NCI-H1436 (cell line): ENCODE measurements at places on chromosomes 7 and 10.
A peak's percentile ranks its signal among the peaks of the same experiment; 100 is the strongest.

GRCh38 chr10:48801001-48801421 is 116.3 kb downstream of the WDFY4 start:
- no peak for DNase-seq

DNA sequence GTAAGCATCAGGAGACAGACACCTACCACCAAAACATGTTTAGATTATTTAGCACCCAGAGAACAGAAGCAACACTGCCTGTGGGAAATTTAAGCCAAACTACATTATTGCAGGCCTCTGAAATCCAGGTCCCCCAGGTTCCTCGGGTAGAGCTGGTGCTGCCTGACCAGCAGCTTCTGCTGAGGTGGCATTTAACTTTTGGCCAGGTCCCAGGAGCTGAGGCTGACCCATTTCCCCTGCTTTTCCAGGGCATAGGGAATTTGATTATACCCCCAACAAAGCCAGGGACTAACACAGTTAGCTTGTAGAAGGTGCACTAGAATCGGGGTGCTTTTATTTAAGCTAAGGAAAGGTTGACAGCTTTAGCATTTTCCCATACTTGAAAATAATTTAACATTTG is 4.7 kb downstream of the LRRC4 start:
- no peak for DNase-seq

DNA sequence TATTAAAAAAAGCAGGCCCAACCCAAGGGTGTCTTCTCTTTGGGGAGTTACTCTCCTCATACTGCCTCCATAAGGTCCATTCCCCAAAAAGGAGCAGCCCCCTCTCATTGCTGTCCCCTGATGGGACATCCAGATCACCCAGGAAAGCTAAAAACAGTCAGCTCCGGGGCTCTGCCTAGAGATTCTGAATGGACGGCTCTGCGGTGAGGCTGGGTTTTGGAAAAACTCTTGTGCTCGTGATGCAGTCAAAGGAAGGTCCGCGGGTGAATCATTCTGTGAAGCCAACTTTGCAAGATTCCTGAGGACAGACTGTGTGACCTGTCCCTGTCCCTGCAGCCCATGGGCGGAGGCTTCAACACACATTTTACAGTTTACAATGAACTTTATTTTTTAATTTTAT is 351.5 kb downstream of the TYW1 start:
- no peak for DNase-seq

DNA sequence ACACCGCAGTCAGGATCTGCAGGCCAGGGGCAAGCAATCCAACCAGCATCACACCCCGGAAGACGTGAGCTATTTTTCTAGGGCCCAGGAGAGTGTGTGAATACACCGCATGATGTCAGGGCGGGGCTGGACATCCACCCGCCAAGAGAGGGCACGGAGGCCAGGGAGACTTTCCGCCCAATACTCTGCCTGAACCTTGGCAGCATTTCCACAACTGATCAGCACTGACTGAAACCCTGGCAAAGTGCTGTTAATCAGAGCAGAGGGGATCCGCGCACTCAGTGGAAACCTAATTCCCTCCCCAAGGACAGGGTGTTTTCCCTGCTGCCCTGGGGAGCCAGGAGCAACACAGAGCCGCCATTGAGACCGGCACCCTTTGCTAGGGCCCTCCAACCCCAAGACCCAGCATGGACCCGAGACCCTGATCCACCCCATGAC is 8.2 kb downstream of the MAD1L1 start:
- no peak for DNase-seq

DNA sequence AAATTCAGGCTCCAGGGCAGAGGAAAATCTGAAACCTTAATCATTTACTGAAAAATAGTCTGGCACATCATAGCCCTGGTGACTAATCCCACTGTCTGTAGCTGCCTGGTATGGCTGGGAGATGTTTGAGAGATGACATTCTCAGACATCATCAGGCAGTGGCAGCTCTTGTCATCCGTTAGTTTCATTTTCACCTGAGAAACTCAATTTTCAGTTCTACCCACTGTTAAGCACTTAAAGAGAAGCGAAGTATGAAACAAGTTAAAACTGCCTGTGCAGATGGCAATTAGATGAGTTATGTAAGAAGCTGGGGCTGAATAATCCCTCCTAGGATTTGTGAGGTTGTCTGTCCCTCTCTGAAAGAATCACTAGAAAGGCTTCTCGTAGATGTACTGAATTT is 150.2 kb downstream of the NSUN6 start:
- no peak for DNase-seq

GRCh38 chr10:131311661-131312477 is at the start of gene TCERG1L:
TSS of gene TCERG1L (minus strand) at chr10:131311721. CDS start at chr10:131311635, 86 bp downstream.
- peak; percentile 73 for DNase-seq

DNA sequence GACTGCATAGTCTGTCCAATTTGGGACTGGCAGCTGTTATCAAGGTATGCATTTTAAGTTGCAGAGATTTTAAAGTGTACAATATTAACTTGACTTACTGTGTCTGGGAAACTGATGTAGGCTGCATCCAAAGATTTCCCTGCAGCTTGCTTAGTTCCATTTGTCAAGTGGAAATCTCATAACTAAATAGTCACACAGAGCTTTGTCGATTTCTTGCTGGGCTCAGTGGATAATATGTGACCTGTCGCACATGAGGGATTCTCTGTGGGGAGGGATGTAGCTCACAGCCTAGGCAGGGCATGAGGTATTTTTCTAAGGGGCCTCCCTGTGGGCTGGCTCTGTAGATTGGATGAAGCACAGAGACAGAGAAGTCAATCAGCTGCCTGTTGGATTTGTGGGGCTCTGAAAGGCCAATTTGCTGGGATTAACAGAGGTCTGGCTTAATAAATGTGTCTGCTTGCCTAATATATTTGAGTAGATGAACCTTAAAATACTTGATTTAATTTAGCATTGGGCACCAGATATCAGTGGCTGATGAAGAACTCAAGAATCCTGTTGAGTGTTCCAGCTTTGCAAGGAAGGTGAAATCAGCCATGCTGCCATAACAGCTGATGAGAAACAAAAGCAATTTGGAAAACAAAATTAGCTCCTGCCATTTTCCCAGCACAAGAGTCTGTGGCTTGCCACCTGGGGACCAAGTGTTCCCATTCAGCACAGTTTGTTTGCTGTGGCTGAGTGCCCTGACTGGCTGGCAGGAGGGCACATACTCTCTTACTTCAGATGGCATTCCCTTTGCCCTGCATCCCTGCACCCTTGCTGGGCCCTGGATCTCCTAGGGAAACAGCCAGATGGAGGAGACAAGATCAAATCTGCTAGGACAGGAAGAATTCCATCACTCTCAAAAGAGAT is 598.5 kb downstream of the SORCS3 start:
- no peak for DNase-seq

GRCh38 chr7:44587843-44588711 is 6.0 kb upstream of the TMED4 start:
- DNase-seq, result no peak

GRCh38 chr7:2081526-2082135 is 151.1 kb downstream of the MAD1L1 start:
- DNase-seq, result no peak

- no peak for DNase-seq
These were observed 504.2 kb upstream of the MBL2 start for GRCh38 chr10:53276797-53277196.

- DNase-seq, result peak; percentile 8
These were observed 103.2 kb upstream of the CYP26C1 start for GRCh38 chr10:92957223-92958010.

DNA sequence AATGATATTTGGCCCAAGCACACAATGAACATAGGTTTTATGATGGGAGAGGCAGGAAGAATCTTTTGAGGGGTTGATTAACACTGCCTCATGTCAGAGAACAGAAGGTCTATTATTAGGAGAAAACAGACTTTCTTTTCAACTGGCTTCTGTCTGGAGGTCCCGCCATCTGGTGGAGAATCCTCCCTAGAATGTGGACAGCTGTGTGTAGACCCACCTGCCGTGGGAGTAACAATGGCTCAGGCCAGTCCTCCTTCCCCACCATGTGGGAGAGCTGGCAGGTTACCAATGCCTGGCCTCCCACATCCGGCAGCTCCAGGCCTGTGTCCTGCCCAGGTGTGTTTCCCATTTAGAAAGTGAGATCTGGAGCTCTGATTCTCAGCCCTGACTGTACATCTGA is 70.4 kb upstream of the AOAH start:
- no peak for DNase-seq

GRCh38 chr7:22179442-22179879 is 177.5 kb downstream of the RAPGEF5 start:
- no peak for DNase-seq

DNA sequence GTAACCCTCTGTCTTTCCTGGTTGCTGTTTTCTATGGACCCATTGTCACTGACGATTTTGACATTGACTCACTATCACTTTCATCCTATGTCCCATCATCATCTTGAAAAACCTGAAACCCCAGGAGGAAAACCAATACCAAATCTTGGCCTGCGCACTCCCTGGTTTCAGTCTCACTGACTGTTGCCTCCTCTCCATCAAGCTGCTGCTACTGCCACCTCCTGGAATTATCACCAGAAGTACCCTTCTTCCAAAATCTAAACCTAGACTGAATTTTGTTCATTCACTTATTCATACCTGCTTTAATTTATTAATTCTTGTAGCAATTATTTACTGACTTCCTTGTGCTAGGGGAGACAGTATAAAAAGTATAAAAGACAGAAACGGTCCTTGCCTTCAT is 44.5 kb upstream of the ACBD5 start:
- DNase-seq, result no peak

GRCh38 chr7:29330136-29330535 is 135.6 kb downstream of the CHN2 start:
- DNase-seq, result no peak

GRCh38 chr10:123257904-123258456 is 103.8 kb downstream of the BUB3 start:
- peak; percentile 60 for DNase-seq

GRCh38 chr10:68816796-68817412 is 10.4 kb upstream of the STOX1 start:
- no peak for DNase-seq

DNA sequence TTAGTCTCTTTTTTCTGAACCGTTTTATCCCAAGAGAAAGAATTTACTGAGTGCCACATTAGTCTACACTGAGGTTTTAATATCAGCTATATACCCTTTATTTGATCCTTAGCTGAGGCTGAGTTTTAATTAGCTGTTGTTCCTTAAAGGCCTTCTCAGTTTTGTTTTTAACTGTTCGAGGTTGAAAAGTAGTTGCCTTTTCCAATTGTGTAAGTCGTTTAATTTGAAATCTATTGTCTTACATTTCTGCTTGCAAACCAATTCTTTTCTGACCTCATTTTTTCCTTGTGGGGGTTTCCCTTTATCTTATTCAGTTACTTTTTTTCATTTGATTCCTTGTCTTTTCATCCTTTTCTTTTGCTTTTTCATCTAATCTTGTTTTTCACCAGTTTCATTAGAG is 30.8 kb downstream of the UMAD1 start:
- DNase-seq, result no peak

DNA sequence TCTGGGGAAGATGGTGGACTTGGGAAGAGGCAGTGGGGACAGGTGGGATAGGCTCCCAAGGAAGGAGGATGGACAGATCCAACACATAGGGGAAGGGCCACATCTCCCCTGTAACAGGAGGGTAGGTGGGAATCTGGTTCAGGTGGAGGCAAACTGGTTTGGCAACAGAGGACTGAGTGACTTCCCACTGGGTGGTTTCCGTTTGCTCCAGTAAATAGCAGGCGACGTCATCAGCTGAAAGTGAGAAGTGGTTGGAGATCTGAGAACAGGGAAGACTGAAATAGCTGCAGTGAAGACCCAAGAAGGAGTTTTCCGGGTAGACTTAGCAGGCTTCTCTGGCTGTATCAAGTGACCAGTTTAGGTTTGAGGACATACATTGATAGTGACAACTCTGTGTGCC is 504.4 kb downstream of the GALNT17 start:
- no peak for DNase-seq

GRCh38 chr7:51982653-51983052 is 666.0 kb upstream of the COBL start:
- no peak for DNase-seq

DNA sequence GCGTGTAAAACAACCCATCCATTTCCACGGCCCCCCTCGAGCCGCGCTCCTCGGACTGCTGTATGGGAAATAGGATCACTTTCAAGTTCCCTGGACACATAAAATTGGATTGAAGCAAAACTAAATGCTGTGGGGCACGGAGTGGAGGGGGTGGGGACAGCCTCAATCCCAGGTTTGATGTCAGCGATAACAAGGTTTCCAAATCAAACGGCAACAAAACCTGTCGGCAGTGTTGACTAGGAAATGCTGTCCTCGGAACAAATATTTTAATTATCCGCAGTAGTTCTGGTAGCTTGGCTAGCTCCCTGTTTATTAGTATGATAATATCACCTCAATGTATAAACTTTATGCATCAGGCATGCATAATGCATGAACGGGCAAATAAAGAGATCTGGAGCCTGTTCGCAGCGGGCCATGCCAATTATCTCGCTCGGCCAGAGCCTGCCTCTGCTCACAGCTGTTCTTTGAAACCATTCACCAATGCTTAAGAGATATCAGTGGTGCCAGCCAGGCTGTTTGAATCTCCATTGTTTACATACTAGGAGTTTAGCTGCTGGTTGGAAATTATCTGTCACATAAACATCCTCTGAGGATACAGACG is 161.1 kb downstream of the PAXIP1 start:
- peak; percentile 17 for DNase-seq

DNA sequence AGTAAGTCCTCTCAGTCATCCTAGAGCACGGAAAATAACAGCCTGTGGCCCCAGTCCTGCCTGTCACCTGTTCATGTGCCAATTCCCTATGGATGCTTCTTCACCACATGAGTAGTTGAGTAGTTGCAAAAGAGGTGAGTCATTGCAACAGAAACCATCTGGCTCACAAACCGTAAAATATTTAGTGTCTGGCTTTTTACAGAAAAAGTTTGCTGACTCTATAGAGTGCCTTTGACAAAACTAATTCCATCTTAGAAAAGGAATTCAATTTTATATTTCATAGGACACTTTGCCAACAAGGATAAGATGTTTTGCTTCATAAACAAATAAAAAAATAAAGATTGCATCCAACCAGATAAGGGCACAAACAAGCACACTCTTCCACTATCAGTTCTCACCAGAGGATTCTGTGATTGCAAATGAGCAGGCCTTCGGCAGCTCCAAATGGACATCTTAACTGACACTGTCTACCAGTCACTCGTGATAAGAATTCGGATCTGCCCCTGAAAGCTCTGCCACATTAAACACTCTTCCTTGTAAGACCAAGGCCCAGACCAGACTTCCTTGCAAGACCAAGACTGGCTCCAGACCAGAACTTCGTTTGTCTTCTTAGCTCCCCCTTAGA is 242.7 kb upstream of the SEMA3C start:
- DNase-seq, result peak; percentile 60

GRCh38 chr10:110209454-110209925 is 2.1 kb downstream of the MXI1 start:
- peak; percentile 55 for DNase-seq

GRCh38 chr7:44697136-44698045 is 51.3 kb upstream of the ZMIZ2 start:
- DNase-seq, result no peak

DNA sequence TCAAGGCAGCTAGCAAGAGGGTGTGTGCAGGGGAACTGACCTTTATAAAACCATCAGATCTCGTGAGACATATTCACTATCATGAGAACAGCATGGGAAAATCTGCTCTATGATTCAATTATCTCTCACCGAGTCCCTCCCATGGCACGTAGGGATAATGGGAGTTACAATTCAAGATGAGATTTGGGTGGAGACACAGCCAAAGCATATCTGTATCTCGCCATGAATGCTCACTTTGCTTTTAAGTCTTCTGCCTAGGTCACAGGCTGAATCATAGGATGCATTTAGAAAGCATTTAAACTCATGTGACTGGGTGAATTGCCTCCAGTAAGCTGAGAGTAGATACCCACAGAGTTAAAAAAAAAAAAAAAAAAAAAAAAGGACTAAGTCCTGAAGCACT is 220.0 kb downstream of the AGMO start:
- no peak for DNase-seq

- DNase-seq, result no peak
These were observed at the start of gene C1QL3 for GRCh38 chr10:16521311-16522016. TSS of gene C1QL3 (minus strand) at chr10:16521879. CDS start at chr10:16521065, 814 bp downstream.
